ENCODE measurements at places on chromosomes 7 and 10.

- DNase-seq, result no peak
Observed at GRCh38 chr10:102405108-102405571, 9.6 kb downstream of the NFKB2 start.

DNA sequence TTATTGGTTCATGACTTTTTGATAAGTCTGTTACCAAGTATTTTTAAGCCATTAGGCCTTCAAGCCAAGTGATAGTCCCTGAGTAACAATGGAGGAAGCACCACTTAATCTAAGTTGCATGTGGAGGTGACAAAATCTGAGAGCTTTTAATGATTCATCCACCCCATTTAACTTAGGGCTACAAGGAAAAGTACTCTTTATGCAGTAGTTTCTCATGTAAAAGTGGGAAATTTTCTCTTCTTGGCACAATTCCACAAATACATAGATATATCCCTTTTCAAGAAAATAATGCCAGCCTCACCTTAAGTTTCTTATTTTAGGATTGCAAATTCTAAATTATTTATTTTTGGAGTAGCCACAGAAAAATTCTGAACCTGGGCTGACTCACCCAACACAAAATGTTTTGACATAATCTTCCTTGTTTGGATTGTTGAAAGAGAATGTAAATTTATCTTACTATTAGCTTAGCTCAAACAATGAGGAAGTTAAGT is 85.7 kb downstream of the SUGCT start:
- DNase-seq, result no peak

DNA sequence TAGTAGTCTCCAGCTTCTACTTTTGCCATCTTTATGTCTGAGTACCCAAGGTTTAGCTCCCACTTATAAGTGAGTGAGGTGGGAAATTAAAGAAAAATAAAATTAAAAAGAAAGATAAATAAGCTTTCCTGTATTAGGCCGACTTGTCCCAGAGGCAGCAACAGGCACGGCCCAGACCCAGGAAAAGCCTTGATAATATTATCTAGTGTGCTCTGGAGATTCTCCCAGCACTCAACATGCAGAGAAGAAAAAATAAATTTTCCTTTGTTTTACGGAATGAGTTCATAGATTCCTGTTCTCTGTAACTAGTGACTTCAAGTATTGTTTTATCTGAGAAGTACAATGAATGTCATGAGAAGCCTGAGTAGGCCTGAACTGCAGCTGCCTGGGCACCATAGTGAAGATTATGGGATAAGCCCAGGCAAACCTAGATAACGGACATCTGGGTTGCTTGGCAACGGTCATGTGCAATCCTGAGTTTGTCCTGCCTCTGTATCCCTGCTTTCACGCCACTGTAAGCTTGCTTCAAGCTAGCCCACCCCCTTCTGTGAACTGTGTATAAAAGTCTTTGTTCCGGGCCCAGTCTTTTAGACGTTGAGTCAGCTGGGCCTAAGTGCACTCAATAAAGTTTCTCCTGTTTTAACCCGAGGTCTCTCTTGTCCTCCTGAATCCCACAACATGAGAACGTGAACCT is 6.4 kb downstream of the ATE1 start:
- DNase-seq, result no peak

GRCh38 chr10:64626924-64627323 is 1105.7 kb downstream of the REEP3 start:
- DNase-seq, result no peak

GRCh38 chr10:68112837-68113236 is 3.5 kb downstream of the MYPN start:
- DNase-seq, result no peak

- no peak for DNase-seq
Observed at GRCh38 chr7:140625908-140626868, 14.4 kb downstream of the DENND2A start.

GRCh38 chr7:106590209-106590816 is 70.6 kb downstream of the CCDC71L start:
- no peak for DNase-seq

DNA sequence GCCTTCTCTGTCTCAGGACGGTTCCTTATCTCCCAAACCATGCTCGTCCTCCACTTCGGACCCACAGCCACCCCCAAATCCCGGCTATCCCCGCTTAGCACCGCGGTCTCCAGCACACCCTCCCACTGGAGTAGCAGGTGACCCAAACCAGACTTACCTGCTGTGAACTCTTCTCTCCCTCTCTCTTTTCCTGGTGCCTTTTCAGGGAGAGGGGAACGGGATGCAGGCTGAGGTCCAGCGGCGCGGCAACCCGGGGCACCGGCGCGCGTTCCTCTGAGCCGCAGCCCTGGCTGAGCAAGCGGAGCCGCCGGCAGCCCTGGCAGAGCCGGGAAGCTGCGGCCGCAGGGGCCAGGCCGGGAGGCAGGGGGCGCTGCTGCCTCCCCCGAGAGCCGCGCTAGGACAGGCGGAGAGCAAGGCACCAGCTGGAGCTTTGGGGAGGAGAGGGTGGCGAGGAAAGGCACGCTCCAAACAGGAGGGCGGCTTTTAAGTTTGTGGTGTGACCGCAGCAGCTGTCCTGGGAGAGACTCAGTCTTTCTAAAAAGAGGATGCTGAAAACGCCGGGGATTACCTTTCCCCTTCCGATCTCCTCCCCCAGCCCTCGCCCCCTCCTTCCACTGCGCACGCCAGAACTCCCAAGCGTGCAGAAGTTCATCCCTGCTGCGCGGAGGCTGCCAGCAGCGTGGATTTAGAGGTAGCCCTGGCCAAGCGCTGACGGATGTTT is at the start of gene SEMA3D:
TSS of gene SEMA3D (minus strand) at position 536 of the 721 bp plus-strand sequence. CDS start 65,165 bp downstream, outside the sequence.
- DNase-seq, result peak; percentile 32

DNA sequence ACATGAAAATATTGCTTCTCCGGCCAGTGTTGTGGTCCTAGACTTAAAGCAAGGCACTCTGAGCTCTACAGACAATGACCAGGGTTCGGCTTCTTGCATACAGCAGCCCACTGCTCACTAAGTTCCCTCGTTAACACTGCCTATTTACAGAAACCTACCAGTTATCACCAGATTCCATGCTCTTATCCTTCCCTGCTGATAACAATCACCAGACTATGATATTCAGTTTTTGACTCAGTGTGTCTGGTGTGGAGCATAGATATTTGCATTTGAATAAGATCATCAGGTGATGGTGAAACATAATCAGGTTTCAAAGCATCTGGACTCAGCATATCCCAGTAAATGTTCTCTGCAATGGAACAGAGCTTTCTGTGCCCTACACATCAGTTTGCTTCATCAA is 182.3 kb downstream of the SNX13 start:
- DNase-seq, result no peak

DNA sequence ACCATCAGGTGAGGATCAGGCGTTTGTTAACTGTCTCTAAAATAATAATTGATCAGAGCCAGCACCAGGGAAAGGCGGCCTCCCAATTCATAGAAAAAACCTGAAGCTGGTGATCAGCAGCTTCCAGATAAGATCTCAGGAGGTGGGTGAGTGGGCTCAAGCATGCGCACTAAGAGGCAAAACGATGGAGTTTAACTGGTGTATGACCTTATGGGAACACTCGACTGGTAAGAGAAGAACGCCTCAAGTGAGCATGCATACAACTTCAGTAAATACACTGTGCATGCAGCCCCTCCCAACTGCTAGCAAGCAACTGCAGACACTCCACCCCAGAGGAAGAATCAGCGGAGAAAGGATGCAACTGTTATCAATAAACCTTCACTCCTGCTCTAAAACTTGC is 18.1 kb downstream of the RAPGEF5 start:
- DNase-seq, result no peak

DNA sequence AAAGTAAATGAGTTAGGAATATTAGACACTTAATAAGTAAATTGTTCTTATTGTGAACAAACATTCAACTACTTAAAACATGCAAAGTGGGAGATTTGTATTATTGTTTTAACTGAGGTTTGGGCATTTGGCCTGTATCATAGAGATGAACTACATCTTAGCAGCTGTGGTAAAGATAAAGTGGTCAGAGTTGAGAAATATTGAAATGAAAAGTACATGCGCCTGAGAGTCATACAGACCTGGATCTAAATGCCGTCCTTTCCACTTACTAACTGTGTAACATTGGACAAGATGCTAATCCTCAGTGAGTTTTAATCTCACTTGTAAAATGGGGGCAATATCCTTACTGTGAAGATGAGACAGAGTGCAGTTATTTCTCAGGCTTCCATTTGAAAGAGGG is 74.5 kb downstream of the KMT2E start:
- no peak for DNase-seq

DNA sequence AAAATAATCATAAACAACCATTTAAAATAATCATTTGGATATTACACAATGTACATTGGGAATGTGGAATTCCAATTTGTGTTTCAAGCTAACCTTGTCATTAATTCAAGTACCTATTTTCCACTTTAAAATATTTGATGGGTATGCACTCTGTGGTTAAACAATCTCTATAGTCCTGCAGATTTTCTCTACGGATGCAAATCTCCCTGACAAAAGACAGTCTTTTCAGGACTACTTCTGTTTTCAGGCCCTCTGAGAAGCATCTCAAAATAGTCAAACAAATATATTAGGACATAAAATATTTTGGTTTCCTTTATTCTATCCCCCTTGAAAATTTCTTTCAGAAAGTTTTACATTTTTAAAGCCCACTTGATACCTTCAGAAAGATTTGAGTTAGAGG is 735.6 kb upstream of the MBL2 start:
- DNase-seq, result no peak

- no peak for DNase-seq
Observed at GRCh38 chr10:123331438-123331837, 177.2 kb downstream of the BUB3 start.

- no peak for DNase-seq
Observed at GRCh38 chr10:115882021-115882420, 391.0 kb downstream of the GFRA1 start.

GRCh38 chr10:130025811-130026485 is 61.9 kb upstream of the EBF3 start:
- no peak for DNase-seq

DNA sequence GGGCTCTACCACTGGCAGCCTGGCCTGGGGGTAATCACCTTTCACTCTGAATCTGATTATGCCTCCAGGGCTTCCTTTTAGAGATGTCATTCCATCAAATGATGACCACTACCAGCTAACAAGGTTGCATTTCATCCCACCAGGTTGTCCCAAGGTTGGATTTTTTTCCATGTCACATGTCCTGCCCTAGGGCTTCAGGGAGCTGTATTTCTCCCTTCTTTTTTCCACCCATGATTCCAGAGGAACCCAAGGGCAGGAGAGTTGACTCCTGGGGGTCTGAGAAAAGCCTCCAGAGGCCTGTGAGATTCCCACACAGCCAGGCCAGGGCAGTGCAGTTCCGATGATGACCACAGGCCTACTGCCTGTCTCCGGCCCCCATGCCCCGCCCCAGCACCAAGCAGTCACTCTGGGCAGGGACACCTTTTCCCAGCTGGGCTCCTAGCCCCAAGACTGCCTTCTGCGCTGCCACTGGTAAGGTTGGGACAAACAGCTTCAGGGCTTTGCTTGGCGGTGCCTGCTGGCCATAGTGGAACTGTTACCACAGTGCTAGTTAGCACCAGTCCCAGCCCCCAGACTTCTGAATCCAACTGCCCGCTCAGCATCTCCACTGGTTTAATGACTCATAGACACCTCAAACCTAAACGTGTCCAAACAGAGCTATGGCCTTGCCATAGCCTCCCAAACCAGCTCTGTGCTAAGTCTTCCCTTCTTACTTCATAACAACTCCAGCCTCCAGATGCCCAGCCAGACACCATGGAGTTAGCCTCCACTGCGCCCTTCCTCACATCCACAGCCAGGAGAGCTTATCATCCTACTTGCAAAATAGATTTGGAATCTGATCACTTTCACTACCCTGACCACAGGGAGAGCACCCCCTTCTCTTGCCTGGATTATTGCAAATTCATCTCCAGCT is 133.7 kb downstream of the ARHGAP22 start:
- DNase-seq, result no peak

- no peak for DNase-seq
Observed at GRCh38 chr7:2711895-2712675, 24.1 kb downstream of the AMZ1 start.

- no peak for DNase-seq
Observed at GRCh38 chr7:101156866-101157589, 2.8 kb downstream of the AP1S1 start.

DNA sequence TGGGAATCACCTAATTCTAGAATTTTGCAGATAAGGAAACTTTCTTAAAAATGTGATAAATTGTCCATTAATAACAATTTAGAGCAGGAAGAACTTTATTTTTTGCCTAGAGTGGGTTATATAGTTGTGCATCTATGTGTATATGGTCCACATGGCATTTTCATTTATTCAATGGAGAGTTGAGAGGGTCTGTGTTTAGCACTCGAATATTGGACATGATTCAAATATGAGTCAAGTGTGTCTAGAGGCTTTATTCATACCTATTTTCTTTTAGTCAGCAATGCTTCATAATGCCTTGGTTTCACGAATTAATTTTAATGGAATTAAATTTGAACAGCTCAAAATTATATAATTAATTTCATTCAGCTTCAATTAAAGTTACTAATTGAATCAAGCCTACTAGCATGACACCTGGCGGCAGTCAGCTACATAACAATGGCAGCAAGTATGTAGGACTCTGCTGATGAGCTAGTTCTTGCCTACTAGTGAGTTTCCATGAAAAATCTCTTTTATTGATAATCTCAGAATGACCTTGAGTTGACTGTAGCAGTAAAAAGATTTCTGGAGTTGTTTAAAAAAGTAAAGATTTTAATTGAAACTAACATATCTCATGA is 17.7 kb downstream of the MDFIC start:
- DNase-seq, result no peak

DNA sequence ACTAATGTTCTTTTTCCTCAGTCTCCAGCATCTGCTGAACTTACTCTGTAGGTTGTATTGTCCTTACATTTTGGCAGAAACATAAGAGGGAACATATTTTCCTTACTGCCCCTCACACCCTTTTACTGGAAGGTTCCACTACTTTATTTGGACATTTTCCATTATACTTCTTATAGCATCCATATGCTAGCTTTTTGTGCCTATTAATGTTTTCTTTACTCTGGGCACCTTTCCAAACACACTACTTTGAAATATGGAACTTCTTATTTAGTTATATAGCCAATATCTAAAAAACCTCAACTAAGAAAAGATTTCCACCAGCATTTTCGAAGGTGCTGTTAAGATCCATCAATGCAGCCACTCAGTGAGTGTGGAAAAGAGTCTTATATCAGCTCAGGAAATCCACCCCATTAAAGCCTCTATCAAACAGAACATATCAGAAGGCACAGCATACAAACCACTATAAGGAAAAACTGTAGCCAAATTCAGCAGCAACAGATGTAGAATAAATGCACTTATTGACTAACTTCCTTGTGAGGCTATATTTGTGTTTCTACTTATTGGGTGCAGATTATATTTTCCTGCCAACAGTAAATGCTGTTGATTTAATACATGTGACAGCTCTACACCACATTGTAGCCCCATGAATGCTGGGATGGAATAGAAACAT is 272.5 kb upstream of the SEMA3E start:
- DNase-seq, result no peak

Measured in activated CD4-positive, alpha-beta T cell treated with anti-CD3 and anti-CD28 coated beads for 48 hours (primary cell).